DMS 273 treated with DMSO at 0.1 percent for 48 hours (cell line): ENCODE measurements at places on chromosomes 1 and 21.

GRCh38 chr1:101451888-101452287, 215.1 kb downstream of the S1PR1 start:
- DNase-seq, result no peak

DNA sequence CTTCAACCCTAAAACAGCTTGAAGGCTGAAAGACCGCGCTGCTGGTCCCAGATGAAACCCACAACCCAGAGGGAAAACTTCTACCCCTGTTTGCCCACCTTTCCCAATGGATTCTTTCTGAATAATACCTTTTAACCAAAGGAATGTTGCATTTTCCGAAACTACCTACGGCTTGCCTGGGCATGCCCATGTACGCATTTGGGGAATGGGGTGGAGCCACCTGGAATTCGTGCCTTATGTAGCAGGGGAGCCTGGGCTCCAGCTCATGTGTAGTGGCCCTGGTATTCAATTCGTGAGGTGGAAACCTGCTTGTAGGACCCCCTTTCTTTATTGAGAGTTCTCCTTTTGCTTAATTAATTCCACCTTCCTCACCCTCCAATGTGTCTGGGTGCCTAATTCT, 256.6 kb upstream of the RGS18 start:
- no peak for DNase-seq

GRCh38 chr1:209353053-209353452, 230.5 kb upstream of the CAMK1G start:
- DNase-seq, result no peak

DNA sequence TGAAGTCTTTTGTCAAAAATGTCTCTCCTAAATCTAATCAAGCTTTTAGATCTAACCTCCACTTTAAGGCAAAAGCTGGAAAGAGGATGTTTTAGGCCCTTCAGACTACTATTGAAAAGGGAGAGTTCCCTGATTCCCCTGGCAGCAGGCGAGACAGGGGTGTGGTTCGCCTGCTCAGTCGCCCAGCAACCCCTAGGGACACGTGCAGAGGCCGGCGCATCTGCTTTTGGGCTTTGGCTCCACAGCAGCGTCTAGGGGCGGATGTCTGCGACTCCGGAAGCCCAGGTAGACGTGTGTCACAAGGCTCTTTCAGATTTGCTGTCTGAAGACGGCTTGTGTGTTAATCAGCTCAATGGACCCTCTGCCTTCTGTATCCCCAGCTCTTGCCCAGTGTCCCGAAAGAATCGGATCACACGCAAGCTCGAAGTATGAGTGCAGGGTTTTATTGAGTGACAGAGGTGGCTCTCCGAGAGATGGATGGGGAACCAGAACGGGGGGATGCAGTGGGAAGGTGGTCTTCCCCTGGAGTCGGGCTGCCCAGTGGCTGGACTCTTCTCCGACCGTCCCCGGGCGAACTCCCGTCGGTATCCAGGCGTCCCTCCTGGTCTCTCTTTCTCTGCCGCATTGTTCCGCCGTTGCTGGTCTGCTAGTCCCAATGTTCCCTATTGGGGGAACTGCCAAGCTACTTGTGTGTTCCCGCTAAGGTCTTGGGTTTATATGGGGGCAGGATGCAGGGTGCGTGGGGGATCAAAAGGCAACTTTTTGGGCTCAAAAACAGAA, 45.5 kb downstream of the OLFML2B start:
- DNase-seq, result no peak

GRCh38 chr1:72435025-72435424, 152.7 kb upstream of the NEGR1 start:
- DNase-seq, result peak; percentile 72

DNA sequence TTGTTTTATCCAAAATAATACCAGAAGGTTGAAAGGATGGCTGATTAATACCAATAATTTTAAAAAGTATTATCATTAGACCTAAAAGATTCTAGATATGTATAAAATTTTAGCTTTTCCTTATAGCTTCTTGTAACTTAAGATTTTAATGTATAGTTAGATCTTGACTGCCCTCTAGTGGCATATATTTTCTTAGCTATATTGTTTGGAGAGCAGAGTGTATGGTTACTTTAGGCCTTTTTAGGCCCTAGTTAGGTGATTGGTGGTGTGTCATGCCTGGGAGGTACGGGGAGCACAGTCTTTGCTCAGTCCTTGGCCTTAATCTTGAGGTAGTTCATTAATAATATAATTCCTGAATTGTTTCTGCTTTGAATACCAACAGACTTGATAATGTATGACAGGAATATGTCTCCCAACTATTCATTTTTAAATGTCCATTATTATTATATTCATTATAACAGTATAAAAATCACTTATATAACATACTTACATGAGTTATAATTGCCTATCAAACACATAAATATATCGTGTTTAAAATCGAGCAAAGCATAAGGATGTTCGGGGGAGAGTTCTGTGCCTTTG, 328.4 kb downstream of the ZP4 start:
- peak; percentile 45 for DNase-seq

- no peak for DNase-seq
These were observed 5.7 kb upstream of the COL6A2 start for GRCh38 chr21:46092026-46092764.

DNA sequence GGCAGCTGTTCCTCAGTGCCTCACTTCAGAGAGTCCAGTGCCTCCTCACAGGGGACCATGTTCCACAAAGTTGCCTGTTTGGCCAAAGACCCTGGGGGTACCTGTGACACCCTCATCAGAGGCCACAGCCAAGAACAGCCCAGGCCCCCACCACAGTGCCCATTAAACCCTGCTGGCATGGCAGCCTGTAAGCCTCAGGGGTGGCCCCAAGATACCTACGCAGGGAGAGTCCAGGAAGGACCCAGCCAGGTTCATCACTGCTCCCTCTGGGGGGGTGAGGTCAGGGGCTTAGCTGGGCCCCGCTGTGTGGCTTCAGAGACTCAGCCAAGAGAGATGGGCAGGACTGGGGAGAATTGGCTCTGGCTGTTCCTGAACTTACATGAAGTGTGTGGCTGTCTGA, 19.1 kb upstream of the PRDM16 start:
- no peak for DNase-seq

DNA sequence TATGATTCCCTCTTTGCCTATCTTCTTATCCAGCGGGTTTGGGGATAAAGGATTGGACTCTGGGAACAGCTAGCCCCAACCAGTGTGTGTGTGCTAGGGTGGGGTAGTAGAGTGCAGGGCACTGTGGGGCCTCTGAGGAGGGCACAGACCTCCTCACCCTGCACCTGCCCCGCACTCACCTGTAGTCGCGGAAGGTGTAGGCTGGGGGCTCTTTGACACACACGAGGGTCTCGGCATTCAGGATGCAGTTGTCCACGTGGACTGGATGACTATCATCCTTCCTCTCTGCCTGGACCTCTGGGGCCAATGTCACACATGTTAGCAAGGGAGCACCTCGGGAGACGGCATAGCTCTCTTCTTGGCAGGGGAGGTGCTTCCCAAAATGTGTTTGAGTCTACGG, 8.0 kb upstream of the CLDN19 start:
- DNase-seq, result no peak

GRCh38 chr1:118995312-118996016, 7.3 kb upstream of the TBX15 start:
- DNase-seq, result no peak

GRCh38 chr21:29338256-29338655, 39.5 kb downstream of the BACH1 start:
- DNase-seq, result no peak

DNA sequence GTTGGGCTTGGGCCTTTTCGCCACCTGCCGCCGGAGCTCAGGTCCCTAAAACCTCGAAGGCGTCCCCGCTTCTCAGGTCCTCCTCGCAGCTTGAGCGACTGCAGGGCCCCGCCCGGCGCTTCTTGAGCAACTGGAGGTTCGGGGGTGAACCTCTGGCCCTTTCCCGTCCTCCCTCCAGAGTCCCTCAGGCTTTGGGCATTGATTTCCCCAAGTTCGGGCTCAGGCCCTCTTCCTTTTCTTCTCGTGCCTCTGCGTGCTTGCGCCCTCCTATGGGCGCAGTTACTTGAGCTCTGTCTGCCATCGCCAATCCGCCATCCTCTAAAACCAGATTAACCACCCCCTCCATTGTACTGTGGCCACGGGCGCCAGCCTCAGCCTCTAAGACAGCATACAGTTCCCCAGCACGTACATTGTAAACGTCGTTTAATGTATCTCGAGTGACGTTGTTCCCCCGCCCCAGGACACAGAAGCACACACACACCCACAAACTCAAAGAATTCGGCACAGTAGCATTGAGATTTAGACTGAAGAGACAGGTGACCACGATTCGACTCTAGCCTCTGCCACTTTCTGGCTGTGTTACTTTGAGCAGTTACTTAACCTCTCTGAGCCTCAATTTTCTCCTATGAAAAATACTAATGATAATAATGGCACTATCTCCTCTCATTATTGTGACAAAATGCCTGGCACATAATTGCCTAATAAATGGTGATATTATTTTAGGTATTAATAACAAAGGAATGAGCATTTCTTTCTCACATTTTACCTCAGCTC, 22.6 kb downstream of the BTG2 start:
- peak; percentile 72 for DNase-seq

DNA sequence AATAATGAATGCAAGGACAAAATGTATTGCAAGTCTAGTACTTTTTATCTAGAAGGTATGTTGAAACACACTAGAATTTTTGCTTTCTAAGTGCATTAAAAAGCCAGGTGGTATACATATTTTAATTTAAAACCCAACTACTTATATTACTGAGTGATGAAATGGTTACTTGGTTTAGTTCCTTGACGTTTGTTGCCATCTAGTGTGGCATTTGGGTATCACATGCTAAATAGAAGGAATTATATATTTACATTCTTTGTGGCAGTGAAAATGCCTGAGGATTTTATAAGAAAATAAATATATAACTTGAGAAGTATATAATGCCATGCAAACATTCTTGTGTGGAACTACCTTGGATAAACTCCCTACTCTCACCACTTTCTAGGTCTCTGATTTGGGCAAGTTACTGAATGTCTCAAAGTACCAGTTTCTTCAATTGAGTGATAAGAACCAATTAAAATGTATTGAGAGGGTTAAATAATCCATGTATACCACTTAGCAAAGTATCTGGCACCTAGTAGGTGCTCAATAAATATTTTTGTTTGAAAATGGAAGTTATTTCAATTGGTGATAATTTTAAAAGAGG, 69.6 kb downstream of the SDCCAG8 start:
- peak; percentile 10 for DNase-seq

DNA sequence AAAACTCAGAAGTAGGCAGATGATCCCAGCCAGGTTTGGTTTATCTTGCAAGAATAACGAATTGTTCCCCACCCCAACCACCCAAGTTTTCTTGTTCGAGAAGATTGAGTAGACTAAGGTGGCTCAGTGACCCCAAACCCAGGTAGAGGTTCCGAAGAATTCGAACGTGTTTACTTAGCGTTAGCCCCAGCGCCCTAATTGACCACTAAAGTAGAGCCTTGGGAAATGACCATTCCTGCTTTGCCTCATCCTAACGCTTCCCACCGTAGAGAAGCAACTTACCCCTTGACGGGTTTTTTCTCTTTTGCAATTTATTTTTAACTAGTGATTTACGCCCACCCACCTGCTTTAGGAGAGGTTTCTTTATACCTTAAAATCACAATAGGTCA, 870 bp downstream of the FBXO28 start:
- no peak for DNase-seq

DNA sequence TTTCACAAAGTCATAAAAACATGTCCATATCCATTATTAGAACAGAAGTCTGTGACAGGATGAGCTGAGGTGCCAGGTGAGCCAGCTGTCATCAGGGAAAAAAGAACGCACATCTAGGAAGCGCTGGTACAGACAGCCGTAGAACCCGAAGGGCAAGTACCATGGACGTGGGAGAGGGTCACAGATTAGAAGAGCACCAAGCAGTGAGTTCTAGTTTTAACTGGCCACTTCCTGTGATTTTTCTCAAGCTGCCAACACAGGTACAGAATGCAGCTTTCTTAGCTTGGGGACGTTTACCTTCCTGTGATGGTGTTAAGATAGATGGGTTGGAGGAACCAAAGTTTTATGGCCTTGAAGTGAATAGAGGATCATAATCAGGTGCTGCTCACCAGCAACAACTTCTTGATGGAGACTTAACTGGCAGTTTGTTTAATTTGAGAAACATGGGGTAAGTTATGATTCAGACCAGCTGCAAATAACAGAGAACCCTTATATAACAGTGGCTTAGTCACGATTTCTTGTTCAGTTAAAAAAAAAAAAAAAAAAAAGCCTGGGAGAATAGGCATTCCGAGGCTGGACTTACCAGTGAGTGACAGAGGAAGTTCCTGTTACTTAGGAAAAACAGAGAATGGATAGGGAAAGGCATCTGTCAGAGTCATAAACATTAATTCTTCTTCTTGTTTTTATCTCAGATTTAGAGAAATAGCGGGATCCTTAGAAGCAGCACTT, 30.9 kb downstream of the AGT start:
- no peak for DNase-seq

DNA sequence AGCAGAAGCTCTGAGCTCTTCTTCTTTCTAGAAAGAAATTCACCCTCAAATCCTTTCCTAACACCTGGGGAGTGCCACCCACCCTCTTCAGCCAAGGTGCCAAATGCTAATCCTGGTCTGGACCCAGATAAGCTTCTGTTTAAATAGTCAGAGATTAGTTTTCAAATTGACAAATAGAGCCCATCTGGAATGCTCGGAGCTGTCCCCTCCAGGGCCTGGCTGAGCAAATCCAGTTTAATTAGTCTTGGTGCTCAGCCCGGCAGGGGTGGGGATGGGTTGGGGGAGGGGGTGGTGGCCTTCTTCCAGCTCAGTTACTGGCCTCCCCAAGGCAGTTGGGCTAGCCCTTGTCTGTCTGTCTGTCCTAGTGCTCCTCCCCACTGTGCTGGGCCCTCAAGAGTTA, 269.5 kb downstream of the GRIK3 start:
- DNase-seq, result peak; percentile 87

DNA sequence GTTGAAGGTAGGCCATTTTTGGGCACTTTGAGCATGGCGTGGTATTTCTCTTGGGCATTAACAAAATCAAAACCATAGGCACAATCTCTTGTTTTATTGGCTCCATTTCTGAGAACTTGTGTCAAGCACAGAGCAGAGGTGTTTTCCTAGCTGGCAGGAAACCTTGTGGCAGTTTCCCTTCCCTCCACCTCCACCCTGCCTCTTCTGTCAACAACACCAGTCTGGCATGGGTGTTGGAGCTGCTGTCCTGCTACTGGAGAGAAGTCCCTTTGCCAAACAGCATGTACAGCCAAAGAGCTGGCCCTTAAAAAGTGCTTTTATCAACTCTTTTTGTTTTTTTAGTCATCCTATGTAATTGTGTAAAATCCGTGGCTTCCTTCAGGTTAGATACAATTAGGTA, 16.0 kb downstream of the ATP1A1 start:
- no peak for DNase-seq
